Non-pigmented ciliary epithelial cell (primary cell): ENCODE measurements at places on chromosomes 1 and 21.
A peak's percentile ranks its signal among the peaks of the same experiment; 100 is the strongest.

GRCh38 chr1:154148807-154149206, 6.1 kb downstream of the NUP210L start:
- DNase-seq, result no peak

DNA sequence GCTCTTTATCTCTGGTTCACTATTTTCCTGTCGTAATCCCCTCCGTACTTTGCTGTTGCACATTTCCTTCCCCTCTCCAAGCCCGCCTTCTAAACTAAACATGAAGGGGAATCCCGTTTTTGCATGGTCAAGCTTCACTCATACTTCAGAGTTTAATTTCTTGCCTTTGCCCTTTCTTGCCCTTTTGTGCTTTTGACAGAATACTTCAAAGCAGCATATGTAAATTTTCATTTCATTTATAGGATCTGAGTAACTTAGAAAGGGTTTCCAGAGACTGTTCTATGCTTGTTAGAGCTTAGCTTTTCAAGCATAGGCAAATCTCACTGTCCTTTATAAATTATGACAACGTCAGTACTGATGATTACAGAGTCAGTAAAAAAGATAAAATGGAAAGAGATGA, 27.7 kb downstream of the SPATA45 start:
- peak; percentile 4 for DNase-seq

DNA sequence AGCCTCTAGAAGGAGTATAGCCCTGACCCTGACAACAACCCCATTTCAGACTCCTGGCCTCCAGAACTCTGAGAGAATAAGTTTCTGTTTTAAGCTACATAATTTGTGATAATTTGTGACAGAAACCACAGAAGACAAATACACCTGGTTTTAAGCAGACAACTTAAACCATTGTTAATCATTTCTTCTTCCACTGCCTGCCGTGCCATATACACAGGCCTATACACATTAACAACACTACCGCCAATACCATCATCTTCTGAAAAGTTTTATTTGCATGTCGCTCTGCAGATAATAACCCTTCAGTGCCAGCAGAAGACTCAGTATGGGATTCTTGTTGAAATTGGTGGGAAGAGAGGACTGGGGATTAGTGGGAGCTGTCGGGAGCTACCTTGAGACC, 39.9 kb upstream of the KRTAP19-8 start:
- DNase-seq, result no peak

DNA sequence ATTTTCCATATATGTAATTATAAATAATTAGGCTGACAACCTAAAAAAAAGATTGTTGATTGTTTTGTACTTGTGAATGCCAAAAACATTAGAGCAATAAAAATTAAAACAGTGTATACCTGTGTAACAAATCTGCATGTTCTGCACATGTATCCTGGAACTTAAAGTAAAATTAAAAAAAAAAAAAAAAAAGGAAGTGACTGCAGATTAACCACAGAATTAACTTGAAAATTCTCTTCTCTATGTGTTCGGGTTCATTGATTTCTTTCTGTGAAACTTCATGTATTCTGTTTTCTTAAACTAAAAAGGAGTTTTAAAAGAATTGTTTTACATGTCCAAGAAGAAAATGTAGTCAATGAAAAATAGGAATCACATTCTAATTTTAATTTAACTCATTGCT, 95.7 kb downstream of the FASLG start:
- DNase-seq, result no peak

- no peak for DNase-seq
These were observed 45.9 kb downstream of the OLIG1 start for GRCh38 chr21:33115631-33116510.

DNA sequence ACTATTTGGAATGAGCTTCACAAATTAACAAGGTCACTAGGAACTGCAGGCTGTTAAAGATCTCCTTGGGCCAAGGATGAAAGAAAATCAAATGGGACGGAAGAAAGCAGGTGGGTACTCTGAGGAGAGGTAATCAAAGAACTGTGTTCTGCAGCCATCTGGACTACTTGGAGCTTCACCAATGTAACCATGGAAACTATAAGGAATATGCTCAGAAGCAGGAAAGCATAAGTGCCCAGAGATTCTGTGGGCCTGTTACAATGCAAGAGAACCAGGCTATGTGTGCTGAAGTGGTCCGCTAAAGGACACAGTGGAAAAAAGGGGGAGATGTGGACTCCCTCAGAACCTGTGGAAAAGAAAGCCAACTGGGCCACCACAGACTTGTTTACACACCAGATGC, 238.5 kb downstream of the PTGER3 start:
- no peak for DNase-seq

- no peak for DNase-seq
These were observed 1.0 kb upstream of the PGLYRP4 start for GRCh38 chr1:153349363-153350320.

DNA sequence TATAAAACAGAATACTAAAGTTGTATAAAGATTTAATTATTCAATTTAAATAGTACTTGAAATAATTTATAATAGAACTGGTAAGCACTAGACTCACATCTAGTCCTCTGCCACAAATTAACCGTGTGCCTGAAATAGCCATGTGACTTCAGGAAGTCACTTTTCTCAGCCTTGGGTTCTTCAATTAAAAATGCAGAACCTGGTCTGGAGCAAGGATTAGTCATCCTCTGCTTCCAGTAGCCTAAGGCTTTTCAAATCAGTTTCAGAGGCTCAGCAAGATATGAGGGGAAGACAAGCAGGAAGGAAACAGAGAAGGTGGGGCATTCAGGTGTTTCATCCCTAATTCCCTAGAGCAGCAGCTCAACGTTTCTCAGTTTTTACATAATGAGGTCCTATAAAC, 23.0 kb downstream of the DPH5 start:
- no peak for DNase-seq

DNA sequence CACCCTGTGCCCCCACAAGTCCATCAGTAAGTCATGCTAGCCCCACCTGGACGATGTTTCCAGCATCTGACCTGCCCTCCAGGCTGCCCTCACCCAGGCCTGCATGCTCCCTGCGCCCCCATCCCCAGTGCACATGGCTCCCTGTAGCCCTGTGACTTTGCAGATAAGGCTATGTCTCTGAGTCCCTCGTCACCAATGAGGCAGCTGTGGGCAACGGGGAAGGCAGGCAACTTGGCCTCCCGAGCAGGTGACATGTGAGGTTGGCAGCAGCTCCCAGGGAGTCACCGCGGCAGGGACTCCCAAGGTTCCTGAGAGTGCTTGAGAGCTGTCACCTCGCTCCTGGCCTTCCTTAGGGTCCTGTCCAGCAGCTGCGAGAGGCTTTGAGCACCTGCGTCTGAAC, 32.4 kb upstream of the AGPAT3 start:
- no peak for DNase-seq
